Bone marrow (tissue), 2 donors: ENCODE measurements at places on chromosomes 6 and 20.

DNA sequence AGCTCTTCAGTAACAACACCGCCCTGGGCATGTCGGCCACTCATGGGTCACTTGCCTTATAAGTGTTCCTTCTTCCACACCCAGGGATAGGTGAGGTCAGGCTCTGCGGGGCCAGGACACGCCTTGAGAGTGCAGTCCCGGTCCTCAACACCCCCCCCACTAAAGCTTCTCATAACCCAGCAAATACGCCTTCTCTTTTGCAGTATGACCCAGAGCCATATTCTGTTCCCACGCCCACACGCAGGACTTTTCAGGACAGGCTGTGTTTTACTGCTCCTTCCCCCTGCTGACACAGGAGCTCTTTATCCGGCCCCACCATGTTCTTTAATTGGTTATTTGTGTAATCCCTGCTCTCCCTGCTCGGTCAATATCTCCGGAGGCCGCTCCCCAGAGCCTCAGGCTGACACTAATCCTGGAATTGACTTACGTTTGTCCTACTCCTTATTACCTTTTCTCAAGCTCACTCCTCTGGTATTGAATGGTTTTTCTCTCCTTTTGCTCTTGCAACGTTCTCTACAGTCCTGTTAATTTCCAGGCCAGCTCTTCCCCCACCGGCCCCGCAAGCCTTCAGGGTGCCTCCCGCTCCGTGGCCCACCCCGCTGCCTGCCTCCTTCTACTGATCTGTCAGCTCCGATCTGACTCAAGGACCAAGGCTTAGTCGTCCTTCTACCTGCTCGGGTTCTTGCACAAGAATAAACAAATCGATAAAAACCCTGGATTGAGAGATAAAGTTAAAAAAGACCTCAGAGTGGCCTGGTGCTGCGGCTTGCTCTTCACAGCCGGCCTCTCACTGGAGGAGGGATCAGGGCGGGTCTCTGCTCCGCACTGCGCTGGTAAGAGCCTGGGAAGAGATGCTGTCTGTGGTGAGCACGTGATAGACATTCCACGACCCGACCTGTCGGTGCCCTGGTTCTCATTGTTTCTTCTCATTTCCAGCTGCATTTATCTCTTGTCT, 357.5 kb downstream of the ZFAND3 start:
- no peak for DNase-seq

GRCh38 chr20:59032713-59033059, 551 bp upstream of the ATP5F1E start:
- no peak for DNase-seq

- DNase-seq, result no peak
Observed at GRCh38 chr6:118859517-118860064, 34.4 kb upstream of the ASF1A start.

- DNase-seq, result no peak
Observed at GRCh38 chr6:127518191-127518709, 885 bp downstream of the MTCL3 start.

DNA sequence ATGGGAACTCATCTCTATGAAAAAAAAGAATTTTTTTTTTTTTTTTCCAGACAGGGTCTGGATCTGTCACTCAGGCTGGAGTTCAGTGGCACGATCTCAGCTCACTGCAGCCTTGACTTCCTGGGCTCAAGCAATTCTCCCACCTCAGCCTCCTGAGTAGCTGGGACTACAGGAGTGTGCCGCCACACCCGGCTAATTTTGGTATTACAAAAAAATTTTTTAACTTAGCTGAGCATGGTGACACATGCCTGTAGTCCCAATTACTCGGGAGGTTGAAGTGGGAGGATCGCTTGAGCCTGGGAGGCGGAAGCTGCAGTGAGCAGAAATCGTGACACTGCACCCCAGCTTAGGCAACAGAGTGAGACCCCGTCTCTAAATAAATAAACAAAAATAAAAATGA, 7.5 kb downstream of the DEF6 start:
- DNase-seq, result no peak

GRCh38 chr6:73803562-73804241, 107.7 kb downstream of the CD109 start:
- DNase-seq, result no peak

- no peak for DNase-seq
Observed at GRCh38 chr6:142285235-142286087, 16.3 kb upstream of the ADGRG6 start.

GRCh38 chr20:21507400-21508229, 6.2 kb downstream of the NKX2-2 start:
- DNase-seq, result no peak

- DNase-seq, result no peak
Observed at GRCh38 chr6:143232849-143233248, 172.2 kb downstream of the AIG1 start.

DNA sequence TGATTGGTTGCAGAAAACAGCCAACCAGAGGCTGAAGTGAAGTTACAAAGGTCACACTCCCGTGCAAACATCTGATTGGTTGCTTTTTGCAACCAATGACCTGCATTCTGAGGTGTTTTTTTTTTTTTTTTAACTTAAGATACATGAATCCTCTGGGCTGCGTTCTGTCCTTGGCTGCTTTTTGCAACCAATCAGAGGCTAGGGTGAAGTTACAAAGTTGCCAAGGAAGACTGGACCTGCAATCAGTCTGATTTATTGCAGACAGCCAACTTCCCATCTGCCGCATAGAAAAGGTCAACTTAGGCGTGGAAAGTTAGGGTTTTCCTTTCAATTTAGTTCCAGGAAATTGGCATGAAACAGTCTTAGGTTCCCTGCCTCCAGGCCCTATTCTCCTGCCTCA, 292.9 kb downstream of the PLCB1 start:
- DNase-seq, result no peak

GRCh38 chr6:155440398-155441111, 15.1 kb downstream of the NOX3 start:
- DNase-seq, result no peak
